Activated T-helper 1 cell treated with anti-CD3 and anti-CD28 coated beads, Interleukin-2, amount 50 U/mL, for 16 hours (primary cell): ENCODE measurements at places on chromosomes 11 and 22.

DNA sequence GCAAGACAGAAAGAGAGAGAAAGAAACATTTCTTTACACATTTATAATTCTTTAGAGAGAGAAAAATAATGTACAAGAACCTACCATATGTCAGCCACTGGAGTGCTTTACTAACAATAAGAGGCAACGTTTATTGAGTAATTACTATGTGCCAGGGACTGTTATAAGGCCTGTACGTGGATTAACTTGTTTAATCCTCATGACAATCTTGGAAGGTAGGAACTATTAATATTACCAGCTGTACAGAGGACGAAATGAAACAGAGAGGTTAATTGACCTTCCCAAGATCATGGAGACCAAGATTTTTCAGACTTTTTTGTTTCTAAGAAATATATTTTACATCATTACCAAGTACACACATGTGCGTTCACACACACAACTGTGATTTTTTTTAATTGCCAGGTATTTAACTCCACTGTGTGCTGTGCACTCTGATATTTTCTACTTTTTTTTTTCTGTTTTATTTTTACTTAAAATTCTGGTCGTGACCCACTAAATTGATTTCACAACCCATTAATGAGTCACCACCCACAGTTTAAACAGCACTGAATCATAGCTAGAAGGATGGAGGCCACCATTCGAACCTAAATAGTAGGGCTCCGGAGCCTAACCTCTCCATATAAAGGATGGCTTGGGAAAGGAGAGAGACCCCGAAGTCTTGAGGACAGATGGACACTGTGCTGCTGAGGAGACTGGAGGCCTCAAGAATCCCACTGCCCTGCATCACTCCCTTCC lies 21.4 kb downstream of the CREB3L1 start:
- no peak for DNase-seq

GRCh38 chr11:117281159-117281558 lies 10.0 kb upstream of the BACE1-AS start:
- no peak for DNase-seq

DNA sequence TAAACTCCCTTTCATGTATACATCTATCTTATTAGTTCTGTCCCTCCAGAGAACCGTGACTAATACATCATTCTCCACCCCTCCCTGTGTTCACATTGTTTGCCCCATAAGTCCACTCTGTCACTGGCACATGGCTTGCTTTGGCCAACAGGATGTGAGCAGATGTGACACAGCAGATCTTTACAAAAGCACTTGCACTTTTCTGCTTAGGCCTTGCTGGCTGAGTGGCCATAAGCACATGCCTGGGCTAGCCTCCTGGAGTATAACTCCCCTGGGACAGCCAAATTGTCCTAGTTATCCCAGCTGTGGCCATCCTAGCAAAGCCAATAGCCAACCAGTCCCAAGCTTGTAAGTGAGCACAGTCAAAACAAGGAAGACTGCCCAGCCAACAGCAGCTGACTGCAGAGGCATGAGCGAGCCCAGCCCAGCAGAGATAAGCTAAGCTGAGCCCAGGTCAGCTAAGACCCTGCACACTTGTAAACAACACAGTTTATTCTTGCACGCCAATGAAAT lies 9.7 kb upstream of the RCN1 start:
- no peak for DNase-seq

- no peak for DNase-seq
These were observed 4.9 kb downstream of the SCGB1C1 start for GRCh38 chr11:197741-198235.

DNA sequence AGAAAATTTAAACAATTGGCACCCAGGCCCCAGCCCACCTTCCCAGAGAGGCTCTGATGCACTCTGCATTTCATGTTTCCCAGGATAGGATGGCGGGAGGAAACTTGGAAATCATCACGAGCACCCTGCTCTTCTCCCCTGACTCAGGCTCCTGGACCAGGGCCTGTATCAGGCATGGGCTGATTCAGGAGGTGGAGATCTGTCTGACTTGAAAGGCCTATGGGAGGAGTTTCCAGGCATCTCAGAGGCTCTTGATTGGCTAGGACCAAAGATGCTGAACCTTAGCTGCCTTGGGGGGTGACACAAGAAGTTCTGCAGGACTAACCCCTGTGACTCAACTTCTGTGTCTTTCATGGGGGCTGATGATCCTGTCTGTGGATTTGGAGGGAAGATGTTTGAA lies 106.2 kb downstream of the PKNOX2 start:
- no peak for DNase-seq

DNA sequence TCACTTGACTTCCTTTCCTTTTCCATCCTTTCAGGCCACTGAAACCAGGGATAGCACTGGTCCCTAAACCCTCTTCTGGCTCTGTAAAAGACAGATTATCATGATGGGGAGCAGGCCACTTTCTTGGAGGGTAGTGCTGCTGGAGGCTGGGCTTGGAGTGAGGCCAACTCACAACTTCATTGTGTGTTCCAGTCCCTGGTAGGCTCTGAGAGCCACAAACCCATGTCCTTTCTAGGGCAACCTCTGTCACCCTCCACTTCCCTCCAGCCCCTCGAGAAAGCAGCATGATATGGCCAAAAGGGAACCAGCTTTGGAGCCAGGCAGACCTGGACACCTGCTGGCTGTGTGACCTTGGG lies 2.3 kb downstream of the TKFC start:
- no peak for DNase-seq

DNA sequence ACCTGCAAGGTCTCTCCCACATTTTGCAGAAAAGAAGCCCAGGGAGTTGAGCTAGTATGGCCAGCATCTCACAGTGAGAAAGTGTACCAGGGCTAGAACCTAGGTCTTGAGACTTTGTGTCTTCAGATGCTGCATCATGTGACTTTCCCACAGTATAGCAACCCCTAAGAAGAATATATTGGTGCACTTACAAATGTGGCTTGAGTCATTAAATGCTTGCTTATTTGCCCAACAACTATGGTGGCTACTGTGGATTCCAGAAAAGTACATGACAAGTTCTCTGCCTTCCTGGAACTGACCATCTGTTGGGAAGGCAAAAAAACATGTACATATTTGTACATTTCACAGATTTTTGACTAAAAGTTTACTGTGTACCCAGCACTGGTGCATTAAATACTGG lies 55.0 kb downstream of the POLD3 start:
- no peak for DNase-seq

DNA sequence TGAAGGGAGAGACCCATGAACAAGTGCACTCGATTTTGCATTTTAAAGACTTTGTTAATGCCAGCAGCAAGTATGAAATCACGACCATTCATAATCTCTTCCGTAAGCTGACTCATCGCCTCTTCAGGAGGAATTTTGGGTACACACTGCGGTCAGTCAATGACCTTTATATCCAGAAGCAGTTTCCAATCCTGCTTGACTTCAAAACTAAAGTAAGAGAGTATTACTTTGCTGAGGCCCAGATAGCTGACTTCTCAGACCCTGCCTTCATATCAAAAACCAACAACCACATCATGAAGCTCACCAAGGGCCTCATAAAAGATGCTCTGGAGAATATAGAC lies 5.9 kb downstream of the SERPIND1 start:
- no peak for DNase-seq

GRCh38 chr11:44028401-44028800 lies 19.4 kb upstream of the ACCSL start:
- no peak for DNase-seq

- DNase-seq, result no peak
These were observed 746.2 kb downstream of the NELL1 start for GRCh38 chr11:21415606-21416005.

- no peak for DNase-seq
These were observed 3.0 kb upstream of the SORL1 start for GRCh38 chr11:121449123-121449522.

- DNase-seq, result no peak
These were observed 7.4 kb upstream of the DGKZ start for GRCh38 chr11:46339816-46340215.

GRCh38 chr11:113796663-113797259 lies 17.2 kb downstream of the CLDN25 start:
- no peak for DNase-seq

- DNase-seq, result no peak
These were observed 7.0 kb downstream of the UNC93B1 start for GRCh38 chr11:67996622-67997474.
